Right kidney (tissue), 9 donors: ENCODE measurements at places on chromosomes 4 and X.

GRCh38 chr4:102343964-102344519, 1.2 kb downstream of the SLC39A8 start:
- no peak for DNase-seq

DNA sequence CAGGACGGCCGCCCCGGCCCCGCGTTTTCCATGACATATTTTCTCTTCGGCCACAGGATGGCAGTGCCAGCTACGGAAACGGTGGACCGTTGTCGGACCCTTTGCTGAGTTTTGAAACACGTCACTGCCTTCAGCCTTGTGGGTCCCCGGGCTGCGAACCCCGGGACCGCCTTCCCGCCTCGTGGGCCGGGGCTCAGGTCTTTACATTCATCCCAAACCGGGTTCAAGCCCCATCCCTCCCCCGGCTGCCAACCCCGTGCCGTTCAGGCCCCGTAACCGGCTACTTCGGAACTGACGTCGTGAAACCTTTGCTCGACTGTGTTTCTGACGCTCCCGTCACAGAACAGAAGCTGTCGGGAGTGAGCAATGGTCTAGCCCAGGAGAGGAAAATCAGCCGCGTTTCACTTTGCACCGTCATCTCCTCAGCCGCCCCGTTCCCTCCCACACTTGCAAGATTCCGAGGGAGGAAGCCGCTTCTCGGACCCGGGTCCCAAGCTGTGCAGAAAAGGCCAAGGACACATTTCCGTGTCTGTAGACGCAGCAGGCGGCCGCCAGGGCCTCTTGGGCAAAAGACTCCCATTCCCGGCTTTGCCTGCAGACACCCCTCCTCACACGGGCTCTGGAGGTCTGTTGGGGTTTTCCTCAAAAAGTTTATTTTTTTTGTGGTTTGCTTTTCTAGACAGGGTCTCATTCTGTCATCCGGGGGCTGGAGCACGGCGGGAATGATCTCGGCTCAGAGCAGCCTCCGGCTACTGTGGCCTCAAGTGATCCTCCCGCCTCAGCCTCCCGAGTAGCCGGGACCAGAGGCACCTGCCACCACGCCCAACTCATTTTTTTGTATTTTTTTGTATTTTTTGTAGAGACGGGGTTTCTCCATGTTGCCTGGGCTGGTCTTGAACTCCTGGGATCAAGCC, 41.4 kb upstream of the PPP2R3B start:
- no peak for DNase-seq

- no peak for DNase-seq
Measured at GRCh38 chr4:22595684-22596083, 79.8 kb upstream of the ADGRA3 start.

- DNase-seq = no peak
Measured at GRCh38 chr4:5365071-5366008, 314.1 kb downstream of the STK32B start.

DNA sequence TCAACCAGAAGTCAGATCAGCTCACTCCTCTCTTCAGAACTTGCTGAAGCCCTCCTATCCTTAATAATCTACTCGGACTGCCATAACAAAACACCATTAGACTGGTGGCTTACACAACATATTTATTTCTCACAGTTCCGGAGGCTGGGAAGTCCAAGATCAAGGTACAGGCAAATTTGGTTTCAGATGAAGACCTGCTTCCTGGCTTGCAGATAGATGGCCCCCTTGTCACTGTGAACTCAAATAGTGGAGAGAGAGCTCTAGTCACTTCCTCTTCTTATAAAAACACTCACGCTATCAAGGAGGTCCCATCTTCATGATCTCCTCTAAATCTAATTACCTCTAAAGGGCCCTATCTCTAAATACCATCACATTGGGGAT, 125.1 kb downstream of the CAMK2D start:
- DNase-seq = no peak

DNA sequence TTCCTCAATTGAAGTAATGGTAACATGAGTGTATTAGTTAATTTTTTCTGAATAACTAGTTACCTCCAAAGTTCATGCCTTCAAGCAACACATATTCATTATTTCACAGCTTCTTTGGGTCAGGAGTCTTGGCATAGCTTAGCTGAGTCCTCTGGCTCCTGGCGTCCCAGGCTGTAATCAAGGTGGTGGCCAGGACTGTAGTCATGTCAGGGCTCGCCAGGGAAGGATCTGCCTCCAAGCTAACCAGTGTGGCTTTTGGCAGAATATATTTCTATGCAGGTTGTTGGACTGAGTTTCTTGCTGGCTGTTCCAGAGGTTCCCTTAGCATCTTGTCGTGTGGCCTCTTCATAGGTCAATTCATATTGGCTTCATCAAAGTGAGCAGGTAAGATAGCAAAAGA, 10.0 kb upstream of the HS3ST1 start:
- DNase-seq = no peak

- DNase-seq = no peak
Measured at GRCh38 chrX:55619547-55619946, 3.7 kb upstream of the FOXR2 start.

DNA sequence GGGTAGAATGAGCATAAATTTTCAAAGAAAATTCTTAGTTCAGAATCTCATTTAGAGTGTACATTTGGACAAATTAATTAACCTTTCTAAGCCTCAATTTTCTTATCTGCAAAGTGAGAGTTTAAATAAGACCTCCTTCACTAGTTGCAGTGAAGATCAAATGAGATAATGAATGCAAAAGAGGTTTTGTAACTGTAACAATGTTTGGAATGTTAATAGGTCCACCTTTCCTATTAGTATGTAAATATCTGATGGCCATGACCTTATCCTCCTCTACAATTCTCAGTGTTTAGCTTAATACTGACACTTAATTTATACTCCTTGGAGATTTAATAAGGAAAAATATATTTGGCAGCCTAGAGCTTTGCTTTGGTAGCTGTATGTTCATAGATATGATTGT, 138.8 kb downstream of the GABRG1 start:
- DNase-seq = no peak

DNA sequence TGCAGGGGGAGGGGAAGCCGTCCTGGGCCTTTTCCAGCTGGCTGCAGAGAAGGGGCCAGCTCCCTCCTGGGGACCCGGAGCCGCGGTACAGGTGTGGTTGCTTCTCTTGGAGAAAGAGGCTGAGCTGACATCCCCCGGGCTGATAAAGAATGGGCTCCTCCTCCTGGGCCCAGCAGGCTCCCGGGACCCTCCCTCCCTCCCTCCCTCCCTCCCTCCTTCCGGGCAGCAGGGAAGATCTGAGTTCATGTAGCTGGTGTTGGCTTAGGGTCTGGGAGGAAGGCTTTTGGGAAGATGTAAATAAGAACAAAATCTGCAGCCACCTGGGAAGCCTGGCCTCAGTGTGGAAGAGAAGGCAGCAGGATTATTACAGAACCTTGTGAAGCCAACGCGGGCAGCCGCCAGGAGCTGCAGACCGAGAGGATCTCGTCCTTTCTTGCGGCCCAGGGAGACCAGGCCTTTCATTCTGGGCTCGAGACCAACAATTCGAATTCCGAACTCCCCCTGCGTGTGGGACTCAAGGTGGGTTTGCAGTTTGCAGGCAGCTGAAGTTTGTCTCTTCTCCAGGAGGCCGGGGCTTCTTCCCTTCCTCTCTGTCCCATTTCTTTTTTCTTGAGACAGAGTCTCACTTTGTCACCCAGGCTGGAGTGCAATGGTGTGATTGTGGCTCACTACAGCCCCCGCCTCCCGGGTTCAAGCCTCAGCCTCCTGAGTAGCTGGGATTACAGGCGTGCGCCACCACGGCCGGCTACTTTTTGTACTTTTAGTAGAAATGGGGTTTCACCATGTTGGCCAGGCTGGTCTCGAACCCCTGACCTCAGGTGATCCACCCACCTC, at the start of gene PLCXD1:
PLCXD1 (plus strand) TSS at position 216 of the 834 bp plus-strand sequence. CDS start 2,807 bp downstream, outside the sequence.
- DNase-seq = peak; percentile 78

DNA sequence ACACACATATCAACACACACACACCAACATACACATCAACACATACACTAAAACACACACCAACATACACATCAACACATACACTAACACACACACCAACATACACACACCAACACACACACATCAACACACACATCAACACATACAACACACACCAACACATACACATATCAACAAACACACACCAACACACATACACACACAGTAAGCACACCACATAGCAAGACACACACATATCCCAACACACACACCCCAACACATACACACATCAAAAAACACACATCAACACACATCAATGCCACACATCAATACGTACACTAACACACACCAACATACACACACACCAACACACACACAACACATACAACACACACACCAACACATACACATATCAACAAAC, 40.9 kb upstream of the MAN2B2 start:
- no peak for DNase-seq

- DNase-seq = no peak
Measured at GRCh38 chr4:16111533-16111932, 27.7 kb upstream of the PROM1 start.

GRCh38 chrX:8067754-8068462, 103.2 kb downstream of the VCX2 start:
- DNase-seq = no peak

GRCh38 chr4:170102426-170102825, 12.7 kb upstream of the AADAT start:
- no peak for DNase-seq

- no peak for DNase-seq
Measured at GRCh38 chr4:101032541-101032940, 314.8 kb downstream of the PPP3CA start.

DNA sequence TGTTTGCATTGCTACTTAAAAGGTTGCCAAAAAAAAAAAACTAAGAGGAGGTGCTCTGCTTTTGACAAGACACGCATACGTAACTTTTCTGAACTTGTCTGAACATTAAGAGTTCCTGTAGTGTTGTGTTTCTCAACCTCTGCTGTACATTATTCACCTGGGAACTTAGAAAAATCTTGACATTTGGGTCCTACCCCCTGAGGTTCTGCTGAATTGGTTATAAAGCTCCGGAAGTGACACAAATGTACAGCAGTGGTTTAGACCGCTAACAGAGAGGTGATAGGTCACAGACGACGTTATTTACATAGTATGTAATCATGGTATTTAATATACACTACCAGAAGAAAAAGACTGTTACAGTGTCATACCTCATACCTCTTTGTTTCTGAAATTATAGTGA, 61.1 kb downstream of the CPEB2 start:
- DNase-seq = no peak

DNA sequence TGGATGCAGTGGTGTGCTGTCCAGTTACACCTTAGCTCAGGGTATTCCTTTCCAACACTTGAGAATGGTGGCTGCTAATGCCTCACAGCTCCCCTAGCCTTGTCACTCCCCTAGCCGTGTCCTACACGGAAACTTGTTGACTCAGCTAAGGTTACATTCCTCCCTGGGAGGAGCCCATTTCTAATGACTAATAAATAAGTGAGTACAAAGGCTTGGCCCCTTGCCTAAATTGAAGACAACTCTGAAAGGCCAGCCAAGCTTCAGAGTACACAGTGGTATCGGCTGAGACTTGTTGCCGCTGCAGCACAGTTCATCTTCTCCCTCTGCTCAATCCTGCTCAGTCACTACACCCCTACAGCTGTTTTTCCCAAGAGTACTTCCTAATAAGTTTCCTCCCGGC, 21.2 kb upstream of the SLC25A31 start:
- no peak for DNase-seq

DNA sequence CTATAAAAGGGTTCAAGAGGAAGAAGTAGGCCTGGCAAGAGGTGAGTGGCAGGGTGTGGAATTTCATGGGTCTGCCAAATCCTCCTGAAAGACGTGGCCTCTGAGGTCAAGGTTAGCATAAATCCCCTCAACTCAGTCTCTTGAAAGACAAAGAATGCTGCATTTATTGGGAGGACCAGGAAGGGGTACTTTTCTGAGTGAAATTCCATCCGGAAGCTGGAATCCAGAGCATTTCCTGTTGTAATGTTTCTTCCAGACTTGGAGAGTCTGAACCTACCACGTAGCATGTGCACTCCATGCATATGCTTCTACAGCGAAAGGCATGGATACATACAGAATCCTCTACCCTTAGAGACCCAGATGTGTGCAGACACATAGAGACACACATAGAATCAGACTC, 13.4 kb upstream of the FGD1 start:
- DNase-seq = peak; percentile 15

DNA sequence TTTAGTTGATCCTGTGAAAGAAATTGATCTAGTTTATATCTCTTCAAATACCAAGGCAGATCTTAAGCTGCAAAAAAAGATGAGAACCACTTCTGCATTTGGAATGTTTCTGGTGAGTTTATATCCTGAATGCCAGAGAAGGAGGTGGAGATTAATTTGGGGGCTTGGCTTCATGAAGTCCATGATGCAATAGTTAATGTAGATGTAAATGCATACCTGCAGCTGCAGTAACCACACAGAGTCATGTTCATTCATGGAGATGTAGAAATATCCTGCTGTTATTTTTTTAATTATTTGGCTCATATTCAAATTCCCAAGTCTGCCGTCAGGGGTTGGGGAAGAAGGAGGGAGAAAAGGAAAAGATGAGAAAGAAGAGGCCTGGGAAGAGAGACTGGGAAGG, at the start of gene SULT1E1:
SULT1E1 (minus strand) TSS at position 94 of the 400 bp plus-strand sequence. CDS start 2,501 bp downstream, outside the sequence.
- DNase-seq = no peak

DNA sequence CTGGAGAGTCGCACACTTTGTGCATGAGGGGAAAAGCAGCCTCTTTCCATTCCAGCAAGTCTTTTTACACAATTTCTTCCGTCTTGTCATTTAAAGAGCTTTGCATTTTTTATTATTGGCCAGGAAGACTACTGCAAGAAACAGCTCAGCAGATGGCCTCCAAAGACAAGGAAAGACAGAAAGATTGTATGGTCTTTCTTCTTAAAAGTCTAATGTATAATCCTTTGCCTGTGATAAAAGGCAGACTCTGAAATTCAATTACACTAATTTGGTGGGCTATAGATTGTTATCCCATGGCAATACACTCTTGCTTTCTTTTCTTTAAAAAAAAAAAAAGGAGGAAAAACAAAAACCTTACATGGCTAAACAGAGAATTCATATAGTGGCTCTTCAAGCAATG, 5.9 kb downstream of the CAPN6 start:
- DNase-seq = no peak

- DNase-seq = no peak
Measured at GRCh38 chr4:86274642-86275041, 85.2 kb downstream of the MAPK10 start.

DNA sequence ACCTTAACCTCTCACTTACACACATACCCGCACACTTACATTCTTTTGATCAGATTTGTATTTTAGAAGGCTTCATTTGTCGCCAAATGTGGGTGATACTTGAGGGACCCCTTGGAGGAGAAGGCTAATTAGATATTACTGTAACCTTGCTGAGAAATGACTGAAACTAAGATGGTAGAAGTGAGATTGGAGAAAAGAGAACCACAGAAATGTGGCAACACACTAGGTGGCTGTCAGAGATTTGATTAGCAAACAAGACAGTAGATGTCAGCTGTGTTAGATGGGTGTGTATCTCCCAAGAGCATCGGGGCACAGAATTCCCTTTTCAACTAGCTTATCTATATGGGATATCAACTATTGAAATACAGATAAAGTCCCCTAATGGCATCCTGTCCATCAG, 149.3 kb upstream of the FABP2 start:
- DNase-seq = no peak

DNA sequence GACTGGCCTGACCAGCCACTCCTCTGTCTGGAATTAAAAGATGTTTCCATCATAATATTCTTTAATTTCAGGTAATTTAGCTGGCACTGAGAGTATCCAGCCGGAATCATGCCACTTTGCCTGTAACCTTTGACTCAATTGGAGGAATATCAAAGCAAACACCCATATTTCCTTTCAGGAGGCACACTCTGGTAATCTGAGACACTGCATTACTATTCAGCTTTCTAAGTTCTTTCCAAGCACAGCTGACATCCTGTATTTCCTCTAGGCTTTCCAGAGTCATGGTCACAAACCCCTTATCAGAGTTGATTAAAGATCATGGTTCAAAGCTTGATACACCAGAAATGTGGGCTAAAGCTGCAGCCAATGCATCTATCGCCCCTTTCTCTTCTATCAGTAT, 29.3 kb downstream of the INTS12 start:
- no peak for DNase-seq
